Stimulated activated naive CD4-positive, alpha-beta T cell (primary cell): ENCODE measurements at places on chromosomes 12 and 14.

- DNase-seq: no peak
Observed at GRCh38 chr12:17016116-17016864, 410.3 kb upstream of the LMO3 start.

DNA sequence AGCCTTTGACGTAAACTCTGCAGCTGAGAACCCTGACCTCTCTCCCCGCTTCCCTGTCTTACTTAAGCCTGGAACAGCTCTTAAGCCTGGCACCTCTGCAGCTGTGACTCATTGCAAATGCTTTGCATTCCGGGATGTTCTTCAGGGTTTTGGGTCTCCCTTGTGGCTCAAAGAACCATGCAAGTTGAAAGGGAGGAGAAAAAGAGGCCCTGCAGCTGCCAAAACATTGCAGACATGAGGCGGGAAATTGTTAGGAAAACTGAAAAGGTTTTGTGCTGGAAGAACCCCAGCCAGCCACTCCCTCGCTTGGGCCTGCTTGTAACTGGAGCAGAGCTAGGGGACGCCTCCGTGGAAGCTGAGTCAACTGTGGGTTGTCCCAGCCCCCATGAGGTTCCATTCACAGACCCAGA lies 60.2 kb upstream of the FERMT2 start:
- DNase-seq: no peak

DNA sequence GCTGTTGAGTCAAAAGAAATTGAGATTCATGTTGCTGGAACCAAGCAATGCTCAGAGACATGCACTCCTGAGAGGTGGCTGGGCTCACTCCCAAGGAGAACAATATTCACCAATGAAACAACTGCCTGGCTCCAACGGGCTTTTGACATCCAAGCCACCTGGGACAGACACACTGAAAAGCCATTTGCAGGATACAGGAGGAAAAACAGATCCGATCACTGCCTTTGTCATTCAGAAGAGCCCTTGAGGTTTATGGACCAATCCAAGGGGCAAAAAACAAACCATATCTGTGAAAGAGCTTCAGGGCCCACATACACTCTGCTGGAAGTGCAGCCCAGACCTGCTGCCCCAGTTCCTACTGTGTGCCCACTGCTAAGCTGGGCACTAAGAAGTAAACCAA lies 277.5 kb downstream of the NUAK1 start:
- no peak for DNase-seq

DNA sequence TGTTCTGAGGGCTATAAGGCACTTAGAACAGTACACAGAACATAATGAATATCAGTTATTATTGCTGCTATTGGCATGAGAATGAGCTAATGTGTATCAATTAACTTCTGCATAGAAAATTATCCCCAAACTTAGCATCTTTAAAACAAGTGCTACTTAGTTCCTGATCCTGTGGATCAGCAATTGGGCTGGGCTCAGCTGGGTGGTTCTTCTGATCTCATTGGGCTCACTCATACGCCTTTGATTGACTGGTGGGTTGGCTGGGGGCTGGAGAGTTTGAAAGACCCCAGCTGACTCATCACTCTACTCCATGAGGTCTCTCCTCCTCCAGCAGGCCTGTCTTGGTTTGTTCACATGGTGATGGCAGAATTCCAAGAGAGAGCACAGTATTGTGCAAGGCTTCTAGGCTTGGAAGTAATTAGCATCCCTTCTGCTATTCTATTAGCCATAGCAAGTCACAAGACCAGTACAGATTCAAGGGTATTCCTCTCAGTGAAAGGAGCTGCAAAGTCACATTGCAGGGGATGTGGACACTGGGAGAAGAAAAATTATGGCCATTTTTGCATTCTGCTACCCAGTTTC lies 27.2 kb upstream of the HSPB8 start:
- DNase-seq: no peak

DNA sequence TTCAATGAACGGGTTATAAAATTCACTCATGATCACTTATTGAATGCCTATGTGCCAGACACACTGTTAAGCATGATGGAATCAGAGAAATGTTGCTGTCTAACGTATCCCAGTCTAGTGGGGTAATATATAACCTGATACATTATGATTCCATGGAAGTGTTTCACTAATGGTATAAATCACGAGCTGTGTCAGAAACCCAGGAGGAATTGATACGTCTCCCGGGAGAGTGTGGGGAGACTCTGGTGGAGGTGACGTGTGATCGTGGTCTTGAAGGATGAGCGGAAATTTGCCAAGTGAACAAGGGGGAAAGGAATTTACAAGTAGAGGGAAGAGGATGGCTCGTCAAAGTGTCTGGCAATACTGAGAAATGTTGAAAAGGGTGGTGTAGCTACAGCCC lies 26.5 kb downstream of the MANSC1 start:
- no peak for DNase-seq

DNA sequence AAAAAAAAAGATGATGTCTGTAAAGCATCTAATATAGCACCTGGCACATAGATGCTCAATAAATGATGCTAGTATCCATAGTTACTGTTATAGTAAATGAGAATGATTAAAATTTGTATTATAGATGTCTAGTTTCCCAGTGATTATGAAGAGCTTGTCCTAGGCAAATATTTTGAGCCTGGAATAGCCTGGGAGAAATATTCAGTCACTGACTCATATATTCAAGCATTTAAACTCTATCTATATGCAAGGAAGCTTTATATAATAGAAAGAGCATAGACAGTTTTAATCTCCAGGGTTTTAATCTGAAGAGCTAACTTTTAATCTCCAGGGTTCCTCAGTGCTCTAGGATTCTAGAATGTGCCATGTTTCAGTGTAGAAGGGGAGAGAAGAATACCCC lies 91.5 kb upstream of the VASH1 start:
- DNase-seq: no peak

DNA sequence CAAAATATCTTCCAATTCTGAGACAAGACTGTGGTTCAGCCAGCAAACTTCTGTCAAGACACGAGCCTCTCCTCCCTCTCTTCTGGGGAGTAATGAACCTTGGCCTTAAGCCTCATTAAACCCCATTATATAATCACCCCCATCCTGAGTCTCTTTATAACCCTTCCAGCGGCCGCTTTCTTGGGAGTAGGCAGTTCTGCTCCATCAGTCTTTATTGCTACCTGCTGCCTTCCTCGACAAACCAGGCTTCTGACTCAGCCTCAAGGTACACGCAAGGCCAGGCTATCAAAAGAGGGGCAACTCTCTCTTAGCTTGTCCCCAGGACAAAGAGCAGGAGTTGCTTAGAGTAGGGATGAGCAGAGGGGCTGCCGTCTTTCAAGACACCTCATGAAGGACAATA lies 300.8 kb upstream of the NOS1 start:
- no peak for DNase-seq

GRCh38 chr14:105323663-105324062 lies 9.1 kb downstream of the PACS2 start:
- DNase-seq: no peak

DNA sequence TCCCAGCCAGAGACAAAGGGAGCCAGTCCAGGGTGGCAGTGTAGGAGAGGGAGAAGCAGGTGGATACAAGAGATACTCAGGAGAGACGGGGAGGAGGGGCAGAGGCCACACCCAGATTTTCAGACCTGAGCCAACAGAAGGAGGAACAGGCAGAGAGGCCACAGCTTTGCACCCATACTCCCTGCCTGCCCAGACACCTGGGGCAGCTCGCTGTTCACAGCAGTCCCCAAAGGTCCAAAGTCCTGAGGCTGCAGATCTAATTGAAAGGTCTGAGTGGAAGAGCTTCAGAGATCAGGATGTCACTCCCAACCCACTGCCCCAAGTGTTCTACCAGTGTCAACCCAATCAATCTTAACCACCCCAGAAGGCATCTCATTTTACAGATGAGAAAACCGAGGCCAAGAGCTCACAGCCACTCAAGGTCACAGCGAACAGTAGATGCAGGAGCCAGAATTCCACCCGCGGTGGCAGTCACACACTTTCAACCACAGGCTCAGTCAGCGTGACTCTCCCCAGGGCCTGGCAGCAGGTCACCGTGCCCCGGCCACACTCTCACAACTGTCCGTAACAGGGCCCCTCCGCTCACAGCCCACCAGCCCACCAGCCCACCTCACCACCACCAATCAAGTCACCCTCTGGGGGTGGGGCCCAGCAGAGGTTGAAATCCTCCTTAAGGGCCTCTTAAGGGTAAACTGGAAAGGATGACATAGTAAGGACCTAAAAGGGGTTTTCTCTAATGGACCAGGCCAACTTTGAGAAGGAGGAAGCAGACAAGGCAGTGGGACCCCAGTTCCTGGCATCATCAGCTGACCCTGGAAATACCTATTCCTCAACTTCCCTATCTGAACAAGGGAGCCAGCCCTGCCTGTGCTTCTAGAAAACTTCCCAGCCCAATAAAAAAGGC lies 33.3 kb downstream of the ACTN1 start:
- no peak for DNase-seq

- no peak for DNase-seq
Observed at GRCh38 chr12:15763328-15763727, 25.9 kb downstream of the EPS8 start.

DNA sequence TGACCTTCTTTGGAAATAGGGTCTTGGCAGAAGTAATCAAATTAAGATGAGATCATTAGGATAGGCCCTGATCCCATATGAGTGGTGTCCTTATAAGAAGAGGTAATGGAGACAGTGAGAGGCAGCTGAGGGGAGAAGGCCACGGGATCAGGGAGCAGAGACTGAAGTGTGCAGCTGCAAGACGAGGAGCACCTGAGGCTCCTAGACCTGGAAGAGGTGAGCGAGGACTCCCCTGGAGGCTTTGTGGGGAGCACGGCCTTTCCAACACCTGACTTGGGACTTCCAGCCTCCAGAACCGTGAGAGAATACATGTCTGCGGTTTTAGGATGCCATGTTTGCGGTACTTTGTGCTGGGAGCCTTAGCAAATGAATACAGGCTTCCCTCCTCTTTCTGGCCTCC lies 37.5 kb downstream of the LRTM2 start:
- no peak for DNase-seq

DNA sequence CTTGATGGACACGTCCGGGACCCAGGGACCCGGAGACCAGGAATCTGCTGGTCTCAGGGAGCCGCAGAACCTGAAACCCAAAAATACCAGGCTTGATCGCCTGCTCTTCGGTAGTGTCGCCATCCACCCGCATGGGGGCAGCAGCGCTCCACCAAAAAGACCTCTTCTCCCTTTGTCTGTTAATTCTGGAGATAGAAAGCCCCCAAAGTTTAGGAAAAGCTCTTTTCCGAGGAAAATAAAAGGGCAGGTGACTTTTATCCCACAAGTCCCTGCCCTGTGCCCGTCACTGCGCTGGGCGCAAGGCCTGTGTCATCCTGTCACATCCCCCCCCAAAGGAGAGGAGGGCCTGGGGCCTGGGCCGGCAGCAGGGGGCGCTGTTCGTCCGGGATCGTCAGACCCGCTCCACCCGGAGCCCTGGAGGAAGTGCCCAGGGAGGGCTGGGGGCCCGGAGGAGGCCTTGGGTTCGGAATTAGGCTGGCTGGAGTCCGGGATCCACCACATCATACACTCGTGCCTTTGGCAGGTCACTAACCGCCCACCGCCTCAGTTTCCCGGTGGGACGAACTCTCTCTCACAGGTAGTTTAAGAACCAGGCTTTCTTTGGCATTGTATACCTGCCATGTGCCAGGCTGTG lies 31.9 kb downstream of the DAD1 start:
- peak; percentile 97 for DNase-seq

DNA sequence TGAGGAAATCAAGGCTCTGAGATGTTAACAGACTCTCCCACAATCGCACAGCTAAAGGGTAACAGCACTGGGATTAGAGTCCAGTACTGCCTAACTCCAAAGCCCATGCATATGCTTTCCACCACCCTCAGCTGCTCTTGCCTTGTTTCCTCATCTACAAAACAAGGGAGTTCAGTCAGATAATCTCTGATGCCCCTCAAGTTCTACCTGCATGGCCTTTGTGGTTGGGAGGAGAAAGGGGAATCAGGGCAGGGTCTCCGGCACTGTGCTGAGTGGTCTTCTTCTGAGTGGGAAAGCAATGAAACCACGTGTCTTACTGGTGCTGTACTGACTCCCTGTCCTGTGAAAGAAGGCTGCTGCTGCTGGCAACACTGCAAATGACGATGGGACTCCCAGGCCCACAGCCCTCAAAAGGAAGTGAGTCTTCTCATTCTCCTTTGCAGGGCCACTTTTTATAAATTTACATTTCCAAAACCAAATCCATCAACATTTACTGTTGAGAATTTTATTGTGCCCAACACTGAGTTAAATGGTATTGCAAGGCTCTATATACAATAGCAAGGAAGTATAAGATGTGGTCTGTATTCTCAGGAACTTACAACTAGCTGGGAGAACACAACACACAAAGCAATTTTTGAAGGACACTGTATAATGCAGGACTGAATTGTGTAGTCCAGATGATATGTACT lies 19.7 kb upstream of the DUSP16 start:
- no peak for DNase-seq

GRCh38 chr12:8698879-8699278 lies 1.1 kb downstream of the RIMKLB start:
- DNase-seq: no peak

- no peak for DNase-seq
Observed at GRCh38 chr12:33116284-33116683, 219.7 kb upstream of the PKP2 start.

DNA sequence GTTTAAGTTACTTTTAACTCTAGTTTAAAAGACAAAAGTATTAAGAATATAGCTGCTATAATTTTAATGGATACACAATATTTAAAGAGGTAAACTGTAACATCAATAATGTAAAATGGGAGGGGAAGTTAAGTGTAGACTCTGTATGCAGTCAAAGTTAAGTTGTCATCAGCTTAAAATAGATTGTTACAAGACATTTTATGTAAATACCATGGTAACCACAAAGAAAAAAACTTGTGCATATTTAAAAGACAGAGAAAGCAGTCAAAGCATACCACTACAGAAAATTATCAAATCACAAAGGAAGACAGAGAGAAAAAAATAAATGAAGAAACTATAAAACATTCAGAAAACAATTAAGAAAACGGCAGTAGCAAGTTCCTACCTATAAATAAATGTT lies 73.3 kb downstream of the CEP128 start:
- no peak for DNase-seq
